ENCODE measurements at places on chromosomes 13 and 19.

GRCh38 chr19:36986131-36986530 lies 70.0 kb downstream of the ZNF568 start:
- no peak for DNase-seq

- no peak for DNase-seq
Measured at GRCh38 chr13:100508455-100508854, 80.1 kb downstream of the GGACT start.

- no peak for DNase-seq
Measured at GRCh38 chr19:57334191-57334590, 13.9 kb downstream of the ZNF543 start.

DNA sequence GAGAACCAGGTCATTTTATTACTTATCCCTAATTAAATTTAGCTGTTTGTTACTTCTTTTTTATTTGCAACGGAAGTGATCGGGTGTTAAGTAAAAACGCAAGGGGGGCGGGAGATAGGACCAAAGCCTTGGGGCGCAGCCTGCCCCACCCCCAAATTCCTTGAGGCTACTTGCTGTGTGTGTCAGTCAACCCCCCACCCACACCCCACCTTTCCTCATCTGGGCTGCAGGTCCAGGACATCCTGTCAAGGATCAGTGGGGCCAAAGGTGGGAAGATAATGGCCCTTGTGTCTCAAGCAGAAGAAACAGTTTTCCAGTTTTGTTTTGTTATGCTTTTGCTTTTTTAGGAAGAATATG lies 1.2 kb upstream of the FOXO1 start:
- DNase-seq: peak; percentile 54

DNA sequence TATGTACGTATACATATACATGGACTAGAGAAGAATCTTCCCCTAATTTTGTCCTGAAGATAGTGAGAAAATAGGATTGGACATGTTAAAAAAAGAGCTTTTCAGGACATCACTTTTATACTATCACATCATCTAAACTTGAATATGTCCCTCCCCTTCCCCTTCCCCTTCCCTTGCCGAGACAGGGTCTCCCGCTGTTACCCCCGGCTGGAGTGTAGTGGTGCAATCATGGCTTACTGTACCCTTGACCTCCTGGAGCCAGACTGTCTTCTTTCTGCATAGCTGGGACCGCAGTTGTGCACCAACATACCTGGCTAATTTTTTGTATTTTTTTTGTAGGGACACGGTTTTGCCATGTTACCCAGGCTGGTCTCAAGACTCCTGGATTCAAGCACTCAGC lies 6.6 kb downstream of the HNRNPM start:
- DNase-seq: no peak

GRCh38 chr13:33353646-33354045 lies 68.1 kb upstream of the STARD13 start:
- no peak for DNase-seq

- DNase-seq: no peak
Measured at GRCh38 chr19:1473085-1473851, 5.7 kb downstream of the C19orf25 start.

GRCh38 chr19:56084835-56085536 lies 36.1 kb downstream of the ZNF787 start:
- no peak for DNase-seq

DNA sequence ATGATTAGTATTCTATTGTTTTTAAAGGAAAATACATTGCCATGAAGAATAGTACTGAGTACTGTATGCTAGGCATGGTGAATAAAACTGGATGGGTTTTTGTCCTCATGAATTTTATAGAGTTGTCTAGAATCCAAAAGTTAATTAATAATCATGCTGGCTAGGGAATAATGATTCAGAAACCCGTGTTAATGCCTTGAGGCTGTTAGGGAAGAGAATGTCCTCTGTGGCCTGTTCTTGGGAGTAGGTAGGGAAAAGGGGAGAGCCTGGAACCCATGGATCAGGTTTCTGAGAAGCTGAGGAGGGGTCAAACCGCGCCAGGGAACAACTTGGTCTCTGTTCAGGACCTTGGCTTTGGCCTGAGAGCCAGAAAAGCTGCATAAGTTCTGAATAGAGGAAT lies 1376.3 kb upstream of the SLC10A2 start:
- DNase-seq: no peak

DNA sequence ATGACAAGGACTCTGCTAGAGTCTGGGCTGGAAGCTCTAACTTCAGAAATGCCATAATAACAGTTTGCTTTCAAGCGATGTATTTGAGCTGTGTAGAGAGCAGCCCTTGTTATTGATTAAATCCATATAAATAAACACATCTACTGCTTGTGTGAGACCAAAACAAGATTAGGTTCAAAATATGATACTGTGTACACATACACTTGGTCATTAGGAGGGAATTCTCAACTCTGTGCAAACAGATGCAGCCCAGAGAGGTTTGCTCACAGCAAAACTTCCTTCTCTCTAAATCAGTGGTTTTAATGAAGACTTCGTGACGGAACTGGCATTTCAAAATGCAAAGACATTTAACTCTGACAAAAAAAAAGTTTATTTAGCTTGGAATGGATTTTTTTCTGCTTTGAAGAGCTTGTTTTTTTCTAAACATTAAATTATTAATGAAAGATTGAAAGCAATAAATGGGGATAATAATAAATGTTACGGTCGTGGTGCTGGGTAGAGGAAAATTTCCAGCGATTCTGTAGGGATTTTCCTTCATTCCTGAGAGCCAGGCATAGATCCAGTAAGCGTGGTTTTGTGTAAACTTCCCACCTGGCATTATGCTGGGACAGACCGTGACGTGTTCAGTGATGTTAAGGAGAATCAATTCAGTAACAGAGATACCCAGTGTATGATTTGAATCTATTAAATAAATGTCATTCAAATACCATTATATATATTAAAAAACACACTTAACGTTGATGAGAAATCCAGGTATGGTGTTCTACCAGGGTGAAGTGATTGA lies 213.7 kb downstream of the TEX29 start:
- no peak for DNase-seq

GRCh38 chr13:64704121-64704649 lies 2526.0 kb downstream of the PCDH9 start:
- no peak for DNase-seq

- no peak for DNase-seq
Measured at GRCh38 chr13:88068316-88068715, 397.1 kb downstream of the SLITRK5 start.

- DNase-seq: no peak
Measured at GRCh38 chr13:110542169-110542796, 19.2 kb downstream of the RAB20 start.

- DNase-seq: no peak
Measured at GRCh38 chr19:814152-815078, 7.3 kb downstream of the PLPPR3 start.

DNA sequence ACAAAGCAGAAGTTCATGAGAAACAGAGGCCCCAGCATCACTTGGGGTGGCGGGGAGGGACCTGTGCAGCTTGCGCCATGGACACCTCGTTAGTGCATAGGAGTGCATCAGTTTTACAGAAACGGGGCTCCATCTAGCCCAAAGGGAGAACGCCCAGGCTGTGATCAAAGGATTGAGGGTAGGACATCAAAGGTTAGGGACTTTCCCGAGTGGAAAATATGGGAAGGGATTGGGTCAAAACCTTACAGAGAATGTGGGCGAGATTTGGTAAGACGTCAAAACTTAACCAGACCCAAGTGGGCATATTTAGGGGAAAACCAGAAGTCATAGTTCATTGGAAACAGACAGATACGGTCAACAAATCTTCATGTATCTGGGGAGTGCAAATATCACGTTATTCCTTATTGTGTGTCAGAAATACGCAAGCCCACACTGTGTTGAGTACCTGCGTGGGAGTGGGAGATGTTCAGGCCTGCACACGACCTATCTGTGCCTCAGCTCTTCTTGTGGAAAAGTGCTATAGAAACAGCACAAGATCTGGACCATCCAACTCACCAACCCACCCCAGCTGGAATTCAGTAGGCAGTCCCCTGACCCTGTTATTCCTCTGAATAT lies 9.4 kb upstream of the GRAMD1A start:
- no peak for DNase-seq

GRCh38 chr13:40313269-40314200 lies 352.9 kb downstream of the FOXO1 start:
- no peak for DNase-seq

GRCh38 chr13:40338217-40338616 lies 328.2 kb downstream of the FOXO1 start:
- DNase-seq: no peak

DNA sequence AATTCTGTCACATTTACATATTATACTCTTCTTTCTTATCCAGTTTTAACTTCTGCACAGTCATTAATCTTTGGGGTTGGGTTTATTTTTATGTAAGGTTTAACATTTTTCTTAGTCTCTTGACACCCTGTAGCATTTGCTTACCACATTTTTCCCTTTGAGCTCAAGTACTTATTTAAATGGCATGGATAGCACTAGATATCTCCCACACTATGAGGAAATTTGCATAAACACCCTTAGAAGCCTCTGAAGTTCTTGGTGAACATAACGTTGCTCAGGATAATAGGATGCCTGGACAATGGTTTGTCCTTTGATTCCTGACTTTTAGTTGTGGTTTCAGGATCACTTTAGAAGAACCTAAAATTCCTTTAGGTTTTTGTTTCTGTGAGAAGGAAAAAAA lies 338.9 kb downstream of the PCDH17 start:
- no peak for DNase-seq

DNA sequence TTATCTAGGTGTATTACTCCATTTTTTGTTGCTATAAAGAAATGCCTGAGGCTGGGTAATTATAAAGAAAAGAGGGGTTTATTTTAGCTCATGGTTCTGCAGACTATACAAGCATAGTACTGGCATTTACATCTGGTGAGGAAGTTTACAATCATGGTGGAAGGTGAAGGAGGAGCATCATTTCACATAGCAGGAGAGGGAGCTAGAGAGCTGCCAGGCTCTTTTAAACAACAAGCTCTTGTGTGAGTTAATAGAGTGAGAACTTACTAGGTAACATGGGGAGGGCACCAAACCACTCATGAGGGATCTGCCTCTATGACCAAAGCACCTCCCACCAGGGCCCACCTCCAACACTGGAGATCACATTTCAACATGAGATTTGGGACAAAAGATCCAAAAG lies 221.7 kb upstream of the GPC6 start:
- no peak for DNase-seq

- DNase-seq: no peak
Measured at GRCh38 chr13:66405908-66406802, 824.0 kb downstream of the PCDH9 start.

- DNase-seq: no peak
Measured at GRCh38 chr13:86846501-86846900, 824.7 kb upstream of the SLITRK5 start.

DNA sequence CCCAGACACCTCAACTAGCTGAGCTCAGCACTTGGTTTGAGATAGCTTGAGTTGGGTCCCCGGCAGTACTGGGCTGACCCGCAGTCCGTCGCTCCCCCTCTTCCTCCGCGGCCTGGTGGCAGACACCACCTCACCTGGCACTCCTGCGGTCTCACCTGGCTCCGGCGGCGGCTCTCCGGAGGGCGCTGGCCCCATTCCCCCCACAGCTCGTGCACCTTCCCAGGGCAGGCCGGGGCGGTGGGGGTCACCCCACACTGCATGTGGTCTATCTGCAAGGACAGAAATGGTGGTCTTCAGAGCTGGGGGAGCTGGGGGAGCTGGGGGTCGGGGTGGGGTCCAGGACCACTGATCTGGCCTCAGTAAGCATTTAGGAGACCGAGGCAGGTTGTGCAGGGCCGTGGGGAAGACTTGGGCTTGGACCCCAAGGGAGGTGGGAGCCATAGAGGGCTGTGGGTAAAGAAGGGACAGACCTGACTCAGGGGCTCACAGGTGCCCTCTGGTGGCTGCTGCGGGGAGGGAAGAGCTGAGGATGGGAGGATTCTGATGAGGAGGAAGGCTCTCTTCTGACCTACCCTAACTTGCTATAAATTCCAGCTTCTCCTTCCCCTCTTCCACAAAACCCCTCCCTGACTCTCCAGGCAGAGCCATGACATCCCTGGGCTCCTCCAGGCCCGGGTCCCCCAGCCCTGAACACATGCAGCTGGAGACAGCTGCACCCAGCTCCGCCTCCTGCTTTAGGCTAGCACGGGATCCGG lies 6.7 kb upstream of the PLIN4 start:
- DNase-seq: no peak

DNA sequence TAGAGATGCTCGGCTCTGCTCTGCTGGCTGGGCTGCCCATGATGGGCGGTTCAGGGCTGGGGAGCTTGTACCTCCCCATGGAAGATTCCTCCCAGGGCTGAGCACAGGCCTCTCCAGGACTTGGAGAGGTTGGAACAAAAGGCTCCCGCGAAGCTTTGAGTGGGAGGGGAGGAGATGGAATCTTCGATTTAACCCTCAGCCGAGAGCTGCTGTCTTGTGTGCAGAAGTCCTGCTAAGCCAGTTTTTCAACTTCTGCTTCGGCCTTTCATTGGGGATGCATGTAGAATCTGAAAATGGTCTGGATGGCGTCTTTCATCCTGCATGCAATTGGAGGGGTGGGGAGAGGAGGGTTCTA lies 163.3 kb downstream of the KDM4B start:
- DNase-seq: no peak

GRCh38 chr19:1311543-1312091 lies 25.9 kb downstream of the EFNA2 start:
- DNase-seq: no peak
